ENCODE measurements at places on chromosomes 5 and 9.

DNA sequence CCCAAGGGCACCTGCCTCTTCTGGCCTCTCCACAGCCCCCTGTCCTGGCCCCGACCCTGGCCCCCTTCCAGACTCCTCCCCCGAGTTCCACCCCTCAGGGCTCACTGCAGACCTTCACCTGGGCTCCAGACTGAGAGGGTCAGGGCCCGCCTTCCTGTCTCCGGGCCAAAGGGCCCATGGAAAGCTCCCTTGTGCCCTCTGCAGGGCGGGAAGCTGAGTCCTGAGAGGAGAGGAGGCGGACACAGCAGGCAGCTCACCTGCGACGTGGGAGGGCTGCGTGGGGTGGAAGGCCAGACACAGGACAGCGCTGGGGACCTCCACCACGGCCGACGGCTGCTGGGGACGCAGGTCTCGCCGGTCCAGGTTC lies 20.6 kb downstream of the DYNC2I2 start:
- DNase-seq, result no peak

GRCh38 chr5:135704616-135705015 lies 125.8 kb upstream of the CXCL14 start:
- no peak for DNase-seq

DNA sequence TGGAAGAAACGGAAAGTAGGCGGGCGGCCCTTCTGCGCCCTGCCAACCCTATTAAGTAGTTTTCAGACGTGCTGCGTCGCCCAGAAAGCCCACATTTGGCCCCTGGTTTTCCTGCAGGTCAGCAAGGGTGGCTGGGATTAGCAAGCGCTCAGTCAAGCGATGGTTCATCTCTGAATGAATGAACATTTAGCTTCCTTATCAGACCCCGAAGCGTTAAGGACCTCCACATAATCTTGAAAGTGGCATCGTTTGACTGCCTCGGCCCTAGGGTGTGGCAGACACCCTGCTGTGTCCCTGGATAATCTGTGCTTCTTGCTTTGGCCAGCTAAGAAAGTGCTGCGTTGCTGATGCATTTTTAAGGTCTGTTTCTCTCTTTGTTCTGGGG lies 684 bp downstream of the TOR1B start:
- no peak for DNase-seq

DNA sequence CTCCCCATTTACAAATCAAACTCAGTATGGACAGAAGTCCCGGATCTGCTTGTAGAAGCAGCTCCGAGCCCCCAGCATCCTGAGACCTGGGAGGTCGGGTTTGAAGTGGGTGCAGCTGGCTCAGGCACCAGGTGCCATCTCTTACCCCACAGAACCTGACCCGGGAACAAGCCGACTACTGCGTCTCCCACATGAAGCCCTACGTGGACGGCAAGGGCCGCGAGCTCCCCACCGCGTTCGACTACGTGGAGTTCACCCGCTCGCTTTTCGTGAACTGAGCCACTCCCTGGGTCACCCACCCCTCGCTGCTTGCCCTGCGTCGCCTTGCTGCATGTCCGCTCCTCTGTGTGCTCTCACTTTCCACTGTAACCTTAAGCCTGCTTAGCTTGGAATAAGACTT lies 23.6 kb downstream of the DYNC2I2 start:
- no peak for DNase-seq

DNA sequence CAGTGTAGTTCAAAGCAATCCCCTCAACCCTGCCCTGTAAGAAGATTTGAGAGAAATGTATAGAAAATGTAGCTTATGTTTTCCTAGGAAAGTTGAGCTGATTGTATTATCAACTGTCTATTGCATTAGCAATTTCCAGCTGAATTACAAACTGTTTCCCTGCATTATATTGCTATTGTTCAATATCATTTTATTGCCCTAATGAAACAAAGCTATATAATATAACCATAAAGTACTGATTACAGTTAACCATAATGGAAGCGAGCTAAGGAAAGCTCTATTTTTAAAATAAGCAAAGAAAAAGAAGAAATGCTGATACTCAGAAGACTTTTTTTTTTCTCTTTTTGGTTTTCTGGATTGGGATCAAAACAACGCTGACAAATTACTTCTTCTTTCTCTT lies 228.3 kb downstream of the EFNA5 start:
- no peak for DNase-seq

- DNase-seq, result no peak
Measured at GRCh38 chr5:150256410-150257064, 33.0 kb downstream of the CAMK2A start.

DNA sequence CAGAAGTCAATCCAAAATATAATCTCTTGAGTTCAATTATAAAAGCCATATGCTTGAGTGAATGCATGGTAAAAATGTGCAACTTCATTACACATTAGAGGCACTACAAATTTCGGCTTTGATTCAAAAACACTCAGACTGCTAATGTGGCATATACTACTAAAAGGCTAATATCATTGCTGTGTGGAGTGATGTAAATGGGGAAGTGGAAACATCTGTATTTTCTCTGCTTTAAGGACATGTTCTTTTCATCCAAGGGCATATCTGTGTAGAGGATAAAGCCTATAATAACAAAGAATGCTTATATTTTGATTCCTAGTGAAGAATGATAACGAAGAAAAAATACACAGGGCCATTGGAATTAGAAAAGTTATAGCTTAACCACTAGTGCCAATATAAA lies 643.9 kb upstream of the ZNF608 start:
- DNase-seq, result no peak

DNA sequence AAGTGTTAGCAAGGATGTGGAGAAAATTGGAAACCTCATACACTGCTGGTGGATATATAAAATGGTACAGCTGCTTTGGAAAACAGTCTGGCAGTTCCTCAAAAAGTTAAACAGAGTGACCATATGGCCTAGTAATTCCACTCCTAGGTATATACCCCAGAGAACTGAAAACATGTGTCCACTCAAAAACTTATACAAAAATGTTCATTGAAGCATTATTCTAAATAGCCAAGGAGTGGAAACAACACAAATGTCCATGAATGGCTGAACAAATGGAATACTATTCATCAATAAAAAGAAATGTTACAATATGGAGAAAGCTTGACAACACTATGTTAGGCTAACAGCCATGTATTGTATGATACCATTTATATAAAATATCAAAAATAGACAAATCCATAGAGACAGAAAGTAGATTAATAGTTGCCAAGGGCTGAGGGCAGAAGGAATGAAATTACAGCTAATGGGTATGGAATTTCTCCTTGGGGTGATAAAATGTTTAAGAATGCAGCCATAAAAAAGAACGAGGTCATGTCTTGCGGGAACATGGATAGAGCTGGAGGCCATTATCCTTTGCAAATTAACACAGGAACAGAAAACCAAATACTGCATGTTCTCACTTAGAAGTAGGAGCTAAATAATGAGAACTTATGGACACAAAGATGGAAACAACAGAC lies 33.6 kb upstream of the FBP1 start:
- DNase-seq, result no peak

DNA sequence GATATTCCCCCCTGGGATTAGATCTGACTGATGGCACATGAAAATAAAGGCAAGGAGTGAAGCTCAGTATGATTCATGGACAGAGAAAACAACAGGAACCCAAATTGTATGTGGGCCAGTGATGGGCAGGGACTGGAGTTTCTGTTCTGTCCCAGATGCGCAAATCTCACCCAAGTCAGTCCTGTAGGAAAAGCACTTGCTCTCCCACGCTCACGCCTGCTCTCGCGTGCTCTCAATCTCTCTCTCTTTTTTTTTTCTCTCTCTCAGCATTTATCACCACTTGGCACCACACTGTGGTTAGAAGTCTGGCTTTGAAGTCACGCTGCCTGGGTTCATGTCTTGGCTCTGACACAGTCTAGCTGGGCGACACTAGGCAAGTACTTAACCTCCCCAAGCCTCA lies 106.5 kb upstream of the LRRTM2 start:
- no peak for DNase-seq

DNA sequence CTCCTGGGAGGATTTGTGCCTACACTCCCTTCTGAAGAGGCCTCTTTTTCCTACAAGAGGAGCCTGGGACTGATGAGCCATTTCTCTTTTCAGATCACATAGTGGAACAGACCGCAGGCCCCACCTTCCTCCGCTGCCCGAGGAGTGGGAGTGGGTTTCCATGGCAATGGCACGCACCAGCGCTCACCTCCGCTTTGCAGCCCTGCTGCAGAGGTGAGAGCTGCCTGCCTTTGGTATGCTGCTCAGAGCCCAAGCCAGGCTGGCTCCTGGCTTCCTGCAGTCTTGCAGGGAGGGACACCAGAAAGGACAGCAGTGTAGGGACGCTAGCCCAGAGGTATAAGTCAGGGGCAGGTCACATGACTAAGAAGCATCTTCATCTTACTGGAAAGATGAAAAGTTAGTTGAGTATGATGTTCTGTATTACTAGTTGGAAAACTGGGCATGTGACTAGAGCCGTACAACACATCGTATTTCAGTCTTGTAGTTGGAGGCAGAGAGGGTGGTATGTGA lies 12.4 kb downstream of the PTTG1 start:
- DNase-seq, result no peak

DNA sequence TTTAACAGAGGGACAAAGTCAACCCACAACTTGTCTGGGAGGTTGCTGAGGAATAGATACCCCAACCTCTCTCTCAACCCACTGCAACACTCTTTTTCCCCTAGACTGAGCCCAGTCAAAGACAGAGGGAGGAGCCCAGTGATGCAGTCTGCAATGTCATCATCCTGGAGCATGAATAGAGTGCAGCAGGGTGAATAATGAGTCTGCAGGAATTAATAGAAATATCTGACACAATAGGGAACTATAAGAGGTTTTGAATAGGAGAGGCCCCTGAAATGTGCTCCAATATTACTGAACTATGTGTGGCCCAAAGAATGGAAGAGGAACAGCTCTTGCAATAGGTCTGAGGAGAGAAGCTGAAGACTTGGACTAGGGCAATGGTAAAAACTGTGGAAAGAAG lies 59.1 kb downstream of the PDCD1LG2 start:
- no peak for DNase-seq

GRCh38 chr9:32596096-32596865 lies 23.3 kb upstream of the NDUFB6 start:
- DNase-seq, result no peak

DNA sequence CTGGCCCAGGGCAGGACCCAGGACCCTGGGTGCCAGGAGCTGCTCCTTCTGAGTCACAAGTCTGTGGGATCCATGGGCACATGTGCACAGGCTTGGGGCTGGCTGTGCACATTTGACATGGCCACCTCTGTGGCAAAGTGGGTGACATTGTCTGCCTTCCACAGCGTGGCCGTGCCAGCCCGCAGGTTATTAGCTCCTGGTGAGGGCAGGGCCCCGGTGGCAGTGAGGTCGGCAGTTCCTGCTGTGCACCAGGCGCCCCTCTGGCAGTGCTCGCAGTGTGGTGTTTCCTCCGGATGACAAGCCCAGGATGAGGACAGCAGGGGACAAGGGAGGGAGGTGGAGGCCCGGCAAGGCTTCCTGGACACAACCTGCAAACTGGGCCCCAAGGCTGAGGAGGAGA lies 60.5 kb downstream of the OLFM1 start:
- DNase-seq, result no peak

- no peak for DNase-seq
Measured at GRCh38 chr5:113056988-113057387, 80.4 kb downstream of the DCP2 start.

- DNase-seq, result no peak
Measured at GRCh38 chr5:53882676-53883031, 322.2 kb downstream of the NDUFS4 start.

GRCh38 chr5:151449839-151450238 lies 2.4 kb downstream of the SLC36A1 start:
- DNase-seq, result no peak

DNA sequence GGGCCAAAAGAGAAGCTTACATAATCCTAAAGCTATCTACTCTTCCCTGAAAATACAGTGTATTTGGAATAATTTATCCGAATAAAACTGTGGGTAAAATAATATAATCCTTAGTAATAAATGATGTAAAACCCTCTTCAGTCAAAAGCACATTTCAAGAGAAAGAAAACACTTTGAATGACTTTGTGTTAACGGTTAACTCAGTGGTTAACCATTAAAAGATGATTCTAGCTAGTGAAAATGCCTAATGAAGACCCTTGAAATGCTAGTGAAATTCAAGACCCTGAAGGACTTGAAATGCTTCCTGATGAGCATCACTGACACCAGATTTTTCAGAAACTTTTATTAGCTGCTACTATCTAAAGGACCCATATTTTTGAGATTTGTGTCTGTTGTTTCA lies 70.7 kb downstream of the COX7C start:
- no peak for DNase-seq

GRCh38 chr9:89145097-89145496 lies 33.5 kb downstream of the SHC3 start:
- DNase-seq, result no peak

Data from omental fat pad (tissue), 4 donors.